ENCODE measurements at places on chromosomes 5 and 9.

- DNase-seq, result no peak
Observed at GRCh38 chr9:134644725-134645606, 3.4 kb downstream of the COL5A1 start.

DNA sequence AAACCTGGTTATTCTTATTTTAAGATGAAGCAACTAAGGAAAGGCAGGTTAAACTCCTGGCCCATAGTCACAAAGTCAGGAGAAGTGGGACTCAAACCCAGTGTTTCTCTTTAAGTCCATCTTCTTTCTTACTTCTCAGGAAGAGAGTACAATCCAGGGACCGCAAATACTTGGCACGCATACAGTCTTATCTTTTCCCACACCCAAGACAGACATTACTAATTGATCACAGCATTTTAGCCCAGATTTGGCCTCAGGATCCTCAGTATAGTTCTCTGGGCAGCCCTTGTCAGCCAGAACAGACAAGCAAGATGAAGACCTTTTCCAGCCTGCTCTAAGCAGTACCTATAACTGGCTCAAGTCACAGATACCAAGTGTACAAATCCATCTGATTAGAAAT, 125.5 kb upstream of the RAI14 start:
- DNase-seq, result no peak

- DNase-seq, result no peak
Observed at GRCh38 chr9:18596920-18597319, 123.0 kb downstream of the ADAMTSL1 start.

DNA sequence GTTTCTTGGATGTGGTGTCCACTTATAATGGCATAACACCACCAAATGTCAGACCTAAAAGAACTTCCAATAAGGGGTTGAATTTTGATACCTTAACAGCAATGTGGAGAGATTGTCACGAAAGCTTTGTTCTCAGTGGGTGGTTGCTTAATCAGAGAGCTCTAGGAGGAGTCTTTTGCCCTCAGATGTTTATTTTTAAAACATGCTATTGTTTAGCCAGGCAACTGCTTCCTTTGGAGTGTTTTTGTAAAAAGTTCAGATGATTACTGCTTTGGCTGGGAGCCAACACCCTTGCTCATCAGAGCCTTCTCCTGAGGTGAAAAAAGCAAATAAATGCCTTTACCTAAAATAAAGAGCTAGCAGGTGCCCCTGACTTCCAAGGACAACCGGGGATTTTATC, 65.0 kb downstream of the SLC1A1 start:
- no peak for DNase-seq

- no peak for DNase-seq
Observed at GRCh38 chr5:115559524-115559923, 14.9 kb upstream of the FEM1C start.

DNA sequence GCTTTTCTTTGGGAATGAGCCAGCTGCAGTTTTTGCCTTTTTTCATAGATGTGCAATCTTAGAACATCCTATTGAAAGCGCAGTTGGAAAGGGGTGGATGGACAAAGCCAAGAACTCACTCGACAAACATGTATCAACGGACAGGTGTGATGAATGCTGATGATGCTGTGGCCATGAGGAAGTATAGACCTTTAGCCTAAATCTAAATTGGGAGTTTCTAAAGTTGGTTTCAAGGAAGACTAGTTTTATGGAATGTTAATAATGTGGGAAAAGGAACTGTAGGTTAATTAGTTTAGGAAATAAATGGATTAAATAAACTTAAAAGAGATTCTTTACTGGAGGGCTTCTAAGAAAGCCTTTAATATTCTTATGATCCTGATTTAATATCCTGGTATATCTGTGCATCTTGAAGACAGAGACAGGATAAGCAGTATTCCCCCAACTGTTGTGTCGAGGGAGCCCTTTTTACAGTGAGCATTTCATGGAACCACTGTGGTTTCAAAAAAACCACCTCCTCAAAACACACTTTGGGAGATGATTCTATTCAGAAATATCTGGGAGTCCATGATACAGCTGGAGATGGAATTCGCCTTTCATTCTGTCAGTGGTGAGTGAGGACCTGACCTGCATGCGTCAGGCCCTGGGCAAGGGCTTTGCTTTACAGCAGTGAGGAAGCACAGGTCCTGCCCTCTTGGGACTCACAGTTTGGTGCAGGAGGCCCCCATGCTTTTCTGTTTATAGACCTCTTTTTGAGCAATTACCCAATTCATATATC, 82.6 kb downstream of the AOPEP start:
- no peak for DNase-seq

- DNase-seq, result no peak
Observed at GRCh38 chr9:16561121-16561520, 309.3 kb downstream of the BNC2 start.

DNA sequence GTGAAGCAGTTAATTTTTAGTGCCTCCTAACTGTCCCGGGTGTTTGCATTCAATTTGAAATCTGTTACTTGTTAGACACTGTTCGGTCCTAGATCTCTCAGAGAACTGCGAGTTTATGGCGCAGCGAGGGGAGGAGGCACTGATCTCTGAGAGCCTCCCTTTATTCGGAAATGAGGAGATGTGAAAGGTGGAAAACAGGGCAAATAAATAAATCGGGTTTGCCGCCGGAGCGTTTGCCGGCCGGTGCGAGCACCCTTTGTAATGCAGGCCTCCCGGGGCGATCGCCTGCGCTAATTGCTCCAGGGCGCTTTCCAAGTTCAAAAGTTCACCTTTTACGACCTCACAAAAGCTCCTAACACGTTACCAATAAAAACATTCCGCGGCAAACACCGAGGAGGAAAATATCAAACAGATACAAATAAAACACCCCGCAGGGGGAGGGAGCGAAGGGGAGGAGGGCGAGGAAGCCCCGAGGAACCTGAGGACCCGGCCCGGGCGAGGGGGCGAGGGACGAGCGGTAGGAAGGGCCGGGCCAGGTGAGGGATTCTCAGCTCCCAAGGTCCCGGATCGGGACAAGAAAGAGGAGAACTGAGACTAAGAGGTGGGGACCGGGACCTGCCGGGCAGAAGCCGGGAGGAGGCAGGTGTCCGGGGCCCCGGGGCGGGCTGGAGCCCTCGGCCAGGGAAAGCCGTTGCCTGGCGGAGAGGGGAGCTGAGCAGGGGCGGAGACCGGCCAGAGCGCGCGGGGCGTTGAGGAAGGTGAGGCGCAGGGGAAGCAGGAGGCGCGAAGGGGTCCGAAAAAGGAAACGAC, 1.4 kb downstream of the NR6A1 start:
- DNase-seq, result peak; percentile 57

DNA sequence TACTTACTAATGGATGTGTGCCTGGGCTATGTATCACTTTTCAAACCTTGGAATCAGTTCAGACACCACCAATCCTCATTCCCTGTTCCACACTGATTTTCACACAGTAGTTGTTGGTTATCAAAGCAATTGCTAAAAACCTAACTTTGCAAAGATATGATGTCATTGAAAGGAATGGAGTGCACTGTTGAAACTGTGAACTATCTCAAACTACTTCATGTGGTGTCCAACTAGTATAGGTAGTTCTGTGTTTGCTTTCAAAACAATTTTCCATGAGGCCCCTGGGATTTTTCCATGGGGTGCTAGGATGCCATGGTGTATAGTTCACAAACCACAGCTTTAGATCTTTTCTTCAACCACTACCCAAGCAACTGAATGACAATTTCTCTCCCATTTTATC, 17.8 kb downstream of the INIP start:
- no peak for DNase-seq

DNA sequence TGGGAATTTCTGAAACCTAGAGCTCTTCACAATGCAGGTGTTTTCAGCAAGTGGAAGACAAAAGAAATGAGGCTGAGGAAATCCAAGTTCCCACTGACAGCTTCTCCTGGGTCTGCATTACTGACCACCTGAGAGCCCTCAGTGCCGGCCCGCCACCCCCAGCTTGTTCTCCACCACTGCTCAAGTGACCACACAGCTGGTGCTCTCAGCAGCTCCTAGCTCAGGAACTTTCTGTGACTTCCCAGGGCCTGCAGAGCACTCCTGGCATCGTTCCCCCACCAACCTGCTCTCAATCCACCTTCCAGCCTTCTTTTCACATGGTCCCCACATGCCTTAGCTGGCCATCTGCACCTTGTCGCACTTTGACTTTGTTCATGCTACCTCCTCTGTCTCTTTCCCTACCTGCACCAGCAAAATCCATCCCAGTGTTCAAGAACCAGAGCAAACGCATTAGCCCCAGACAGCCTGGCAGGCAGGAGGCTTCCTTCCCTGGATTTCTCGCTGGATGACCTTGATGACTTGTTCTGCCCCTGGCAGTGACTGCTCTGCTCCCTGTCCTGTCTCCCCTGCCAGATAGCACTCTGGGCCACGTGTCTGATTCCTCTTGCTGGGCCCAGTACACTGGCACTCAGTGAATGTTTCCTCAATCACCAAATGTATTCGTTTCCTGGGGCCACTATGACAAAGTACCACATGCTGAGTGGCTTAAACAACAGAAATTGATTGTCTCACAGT, 35.1 kb upstream of the NANS start:
- DNase-seq, result no peak

GRCh38 chr9:113290052-113290607, 13.0 kb downstream of the RNF183 start:
- DNase-seq, result no peak

DNA sequence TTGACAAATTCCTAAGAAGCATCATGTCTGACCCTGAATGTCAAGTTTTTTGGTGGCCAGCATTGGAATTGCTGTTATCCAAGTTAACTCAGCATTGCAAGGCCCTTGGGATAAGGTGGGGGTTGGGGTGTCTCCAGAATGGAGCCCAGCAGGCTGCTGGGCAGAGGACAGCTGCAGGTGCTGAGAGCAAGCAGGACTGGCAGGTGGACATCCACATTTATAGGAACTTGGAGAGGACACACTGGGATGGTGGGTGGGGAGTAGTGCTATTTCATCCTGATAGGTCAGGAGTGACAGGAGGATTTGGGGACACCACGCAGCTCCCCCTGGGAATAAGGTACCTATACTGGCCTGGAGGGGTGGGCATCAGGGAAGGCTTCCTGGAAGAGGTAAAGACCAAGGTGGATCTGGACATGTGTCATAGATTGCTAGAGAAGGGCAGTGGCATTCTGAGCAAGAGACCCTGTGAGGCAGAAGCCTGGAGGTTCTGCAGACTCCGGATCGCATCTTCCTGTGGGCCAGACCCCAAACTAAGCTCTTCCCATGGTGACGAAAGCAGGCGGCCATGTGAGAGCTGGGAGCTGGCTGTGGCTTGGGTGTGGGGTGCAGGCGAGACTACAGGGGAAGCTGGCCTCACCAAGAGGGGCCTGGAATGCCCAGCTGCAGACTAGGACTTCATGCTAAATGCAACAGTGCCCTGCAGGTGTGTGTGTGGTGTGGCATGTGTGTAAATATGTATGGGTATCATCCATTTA, 148.1 kb downstream of the RGS3 start:
- DNase-seq, result no peak

DNA sequence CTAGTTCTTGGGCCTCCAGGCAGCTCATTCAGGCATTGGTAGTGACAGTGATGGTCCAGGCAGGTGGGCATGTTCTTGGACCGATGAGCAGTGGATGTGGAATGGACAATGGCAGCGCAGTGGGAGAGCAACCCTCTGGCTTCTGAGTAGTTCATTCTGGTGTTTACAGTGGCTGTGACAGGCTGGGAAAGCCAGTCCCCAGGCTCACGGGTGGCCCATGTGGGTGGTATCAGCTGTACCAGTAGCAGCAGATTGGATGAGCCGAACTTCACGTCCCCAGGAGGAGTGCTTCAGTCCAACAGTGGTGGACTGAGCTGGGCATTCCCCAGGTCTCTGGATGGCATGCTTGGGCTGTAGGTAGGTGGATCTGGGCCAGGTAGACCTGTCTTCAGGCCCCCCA, 515.6 kb upstream of the ACO1 start:
- no peak for DNase-seq

DNA sequence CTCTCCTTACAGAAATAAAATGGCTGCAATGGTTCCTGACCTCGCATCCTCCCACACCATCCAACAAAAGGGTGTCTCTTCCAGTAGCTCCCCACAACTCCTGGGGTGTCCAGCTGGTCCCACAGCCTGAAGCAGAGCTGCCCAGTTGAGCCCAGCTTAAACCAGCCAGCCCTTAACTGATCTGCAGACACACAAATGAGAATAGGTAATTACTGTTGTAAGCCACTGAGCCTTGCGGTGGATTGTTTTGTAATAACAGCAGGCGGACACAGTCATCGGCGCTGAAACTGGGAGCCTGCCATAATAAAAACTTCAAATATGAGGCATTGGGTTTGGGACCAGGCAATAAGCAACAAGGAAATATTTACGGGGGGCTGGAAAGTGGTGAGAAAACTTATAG, 10.4 kb upstream of the ZBTB43 start:
- DNase-seq, result no peak

DNA sequence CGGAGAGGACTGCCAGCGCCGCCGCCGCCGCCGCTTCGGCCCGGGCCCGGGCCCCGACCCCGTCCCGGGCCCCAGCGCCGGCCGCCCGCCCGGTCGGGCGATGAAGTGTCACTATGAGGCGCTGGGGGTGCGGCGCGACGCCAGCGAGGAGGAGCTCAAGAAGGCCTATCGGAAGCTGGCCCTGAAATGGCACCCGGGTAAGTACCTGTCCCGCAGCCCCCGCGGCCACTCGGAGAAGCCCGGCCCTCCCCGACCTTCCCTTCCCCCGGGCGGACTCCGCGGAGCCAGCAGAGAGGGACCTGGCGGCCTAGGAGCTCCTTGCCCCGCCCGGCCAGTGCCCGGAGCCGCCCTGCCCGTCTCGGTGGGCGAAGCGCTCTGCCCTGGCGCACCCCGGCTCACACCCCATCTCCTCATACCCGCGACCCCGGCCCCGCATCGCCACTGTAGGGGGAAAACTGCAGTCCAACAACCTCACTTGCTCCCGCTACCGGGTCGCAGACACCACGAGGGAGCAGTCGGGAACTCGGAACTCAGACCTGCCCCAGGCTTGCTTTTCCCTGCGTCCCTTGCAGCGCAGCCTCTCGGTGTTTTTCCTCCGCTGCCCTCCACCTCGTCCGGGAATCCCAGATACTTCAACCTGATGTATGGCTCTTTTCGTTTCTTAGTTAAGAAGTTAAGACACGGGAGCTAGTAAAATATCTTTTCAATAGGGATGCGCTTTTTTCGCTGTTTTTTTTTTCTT, 532 bp downstream of the DNAJC21 start:
- DNase-seq, result peak; percentile 84

- no peak for DNase-seq
Observed at GRCh38 chr5:83967417-83967816, 246.8 kb upstream of the HAPLN1 start.

DNA sequence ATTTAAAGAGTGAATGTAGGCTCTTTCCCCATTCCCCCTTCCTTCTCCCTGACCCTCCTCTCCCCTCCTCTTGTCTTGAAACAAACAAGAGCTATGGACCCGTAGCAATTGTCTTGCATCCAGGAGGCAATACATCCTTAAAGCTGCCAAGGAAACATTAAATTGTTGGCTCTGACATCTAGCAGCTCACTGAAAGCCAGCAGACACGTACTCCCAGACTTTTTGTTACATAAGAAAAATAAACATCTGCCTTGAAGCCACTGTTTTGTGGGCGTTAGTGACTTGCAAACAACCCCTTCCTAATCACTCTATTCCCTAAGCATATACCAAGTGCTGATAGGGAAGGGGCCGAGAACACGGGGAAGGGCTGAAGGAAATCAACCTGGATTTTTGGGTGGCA, 8.6 kb downstream of the SLC45A2 start:
- DNase-seq, result no peak
